HS-27A (cell line): ENCODE measurements at places on chromosomes 1 and 21.
A peak's percentile ranks its signal among the peaks of the same experiment; 100 is the strongest.

DNA sequence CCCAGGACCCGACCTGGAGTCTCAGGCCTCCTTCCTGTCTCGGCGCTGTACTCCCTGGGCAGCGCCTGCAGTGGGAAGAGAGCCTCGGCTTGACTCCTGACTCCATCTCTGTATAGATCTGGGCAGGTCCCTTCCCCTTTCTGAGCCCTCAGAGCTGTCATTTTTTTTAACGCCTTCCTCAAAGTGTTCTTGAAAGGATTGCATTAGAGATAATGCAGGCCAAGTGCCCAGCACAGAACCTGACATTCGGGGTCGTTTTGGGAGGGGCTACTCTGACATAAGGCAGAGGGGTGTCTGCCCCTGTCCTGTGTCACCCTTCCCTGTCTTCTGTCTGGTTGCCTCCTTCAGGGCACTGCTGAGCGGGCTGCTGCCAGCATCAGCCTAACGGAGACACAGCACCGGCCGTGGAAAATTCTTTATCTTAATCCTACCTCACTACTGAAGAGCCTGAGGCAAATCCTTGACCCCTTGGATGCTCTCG lies 271.6 kb downstream of the TRABD2B start:
- DNase-seq = no peak

GRCh38 chr1:67393240-67393639 lies 37.0 kb downstream of the SERBP1 start:
- no peak for DNase-seq

DNA sequence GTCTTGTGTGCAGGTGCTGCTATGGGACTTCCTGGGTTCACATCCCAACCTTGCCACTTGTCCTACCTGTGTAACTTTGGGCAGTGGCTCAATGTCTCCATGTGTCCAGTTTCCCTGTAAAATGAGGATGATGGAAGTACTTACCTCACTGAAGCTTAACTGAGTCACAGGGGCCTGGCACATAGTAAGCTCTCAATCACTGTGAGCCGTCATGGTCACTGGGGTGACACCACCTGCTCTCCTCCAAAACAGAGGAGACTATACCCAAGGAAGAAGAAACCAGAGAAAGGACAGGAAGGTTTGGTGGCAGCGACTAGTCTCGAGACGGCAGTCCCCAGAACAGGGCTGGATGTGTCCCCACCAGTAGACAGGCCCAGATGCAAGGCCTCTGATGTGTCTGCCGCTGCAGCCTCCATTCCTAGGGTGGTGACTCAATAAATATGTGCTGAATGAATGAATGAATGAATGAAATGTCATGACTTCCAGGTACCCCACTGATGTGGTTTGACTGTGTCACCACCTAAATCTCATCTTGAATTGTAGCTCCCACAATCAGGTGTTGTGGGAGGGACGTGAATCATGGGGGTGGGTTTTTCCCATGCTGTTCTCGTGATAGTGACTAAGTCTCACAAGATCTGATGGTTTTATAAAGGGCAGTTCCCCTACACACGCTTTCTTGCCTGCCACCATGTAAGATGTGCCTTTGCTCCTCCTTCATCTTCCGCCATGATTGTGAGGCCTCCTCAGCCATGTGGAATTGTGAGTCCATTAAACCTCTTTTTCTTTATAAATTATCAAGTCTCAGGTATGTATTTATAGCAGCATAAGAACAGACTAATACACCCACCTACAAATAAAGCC lies 13.0 kb upstream of the LRP8 start:
- DNase-seq = no peak

GRCh38 chr1:3348196-3348865 lies 106.1 kb upstream of the ARHGEF16 start:
- DNase-seq = no peak

GRCh38 chr1:151340870-151341754 lies 5.9 kb downstream of the RFX5 start:
- DNase-seq = peak; percentile 51
